Epithelial cell of esophagus (primary cell): ENCODE measurements at places on chromosomes 11 and 22.

DNA sequence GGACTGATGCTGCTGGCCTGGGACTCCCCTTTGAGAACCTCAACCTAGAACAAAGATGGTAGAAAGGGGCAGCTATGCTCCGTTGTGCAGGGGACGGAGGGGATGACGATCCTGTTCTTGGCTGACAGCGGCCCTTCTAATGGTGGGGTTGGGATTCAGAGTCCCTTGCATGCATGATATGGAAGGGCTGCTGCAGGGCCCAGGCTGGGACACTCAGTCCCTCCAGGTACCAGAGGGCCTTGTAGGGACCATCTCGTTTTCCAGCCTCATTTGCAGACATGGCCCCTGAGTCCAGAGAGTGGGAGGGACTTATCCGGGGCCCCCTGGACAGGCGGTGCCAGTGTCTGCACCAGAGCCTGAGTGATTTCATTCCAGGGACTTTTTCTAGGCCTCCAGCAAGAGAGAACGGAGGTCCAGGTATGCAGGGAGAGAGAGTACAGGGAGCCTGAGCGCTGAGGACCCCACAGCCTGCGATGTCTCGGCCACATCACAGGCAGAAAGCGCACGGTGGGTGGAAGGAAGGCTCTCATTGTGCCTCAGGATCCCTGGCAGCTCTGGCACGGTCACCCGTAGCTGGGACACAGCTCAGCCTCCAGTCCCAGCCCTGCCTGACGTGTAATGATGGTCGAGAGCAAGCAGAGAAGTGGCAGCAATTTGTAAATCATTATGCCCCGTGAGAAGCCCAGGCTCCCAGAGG is 860.8 kb downstream of the TBC1D22A start:
- no peak for DNase-seq

- no peak for DNase-seq
Measured at GRCh38 chr22:25084405-25085107, 115.1 kb upstream of the CRYBB3 start.

DNA sequence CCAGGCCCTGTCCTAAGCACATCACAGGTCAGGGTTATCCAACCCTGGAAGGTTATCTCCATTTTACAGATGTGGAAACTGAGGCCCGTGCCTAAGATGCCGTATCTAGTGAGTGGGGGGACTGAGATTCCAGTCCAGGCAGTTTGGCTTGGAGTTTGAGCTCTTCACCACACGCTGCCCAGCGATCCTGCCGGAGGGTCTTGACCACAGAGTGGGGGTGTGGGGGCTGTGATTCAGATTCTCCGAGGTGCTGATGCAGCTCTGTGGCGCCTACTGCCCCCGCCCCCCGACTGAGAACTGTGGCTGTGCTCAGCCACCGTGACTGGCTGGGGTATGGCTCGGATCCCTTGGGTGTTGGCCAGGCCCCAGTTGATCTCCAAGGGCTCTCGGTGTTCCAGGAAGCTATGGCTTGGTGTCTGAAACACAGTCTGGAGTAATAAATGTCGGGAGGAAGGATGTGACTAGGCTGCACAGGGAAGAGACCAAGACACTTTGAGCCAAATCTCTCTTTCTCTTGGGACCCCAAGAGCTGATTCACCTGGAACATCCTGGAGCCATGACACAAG is 60.6 kb upstream of the RASD2 start:
- DNase-seq, result no peak

DNA sequence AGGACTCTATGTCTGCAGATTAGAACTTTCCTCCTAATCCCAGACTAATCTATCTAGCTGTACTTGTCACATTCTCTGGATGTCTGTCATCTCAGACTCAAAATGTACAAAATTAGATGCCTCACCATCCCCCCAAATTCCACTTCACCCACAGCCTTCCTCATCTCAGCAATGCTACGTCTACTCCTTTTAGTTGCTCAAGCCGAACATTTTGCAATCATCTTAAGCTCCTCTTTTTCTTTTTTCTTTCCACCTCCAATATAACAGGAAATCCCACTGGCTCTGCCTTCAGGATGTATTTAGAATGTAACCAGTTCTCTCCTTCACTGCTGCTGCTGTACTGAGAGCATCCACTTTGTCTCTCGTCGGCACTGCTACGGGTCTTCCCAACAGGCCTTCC is 1091.8 kb downstream of the TBC1D22A start:
- no peak for DNase-seq

DNA sequence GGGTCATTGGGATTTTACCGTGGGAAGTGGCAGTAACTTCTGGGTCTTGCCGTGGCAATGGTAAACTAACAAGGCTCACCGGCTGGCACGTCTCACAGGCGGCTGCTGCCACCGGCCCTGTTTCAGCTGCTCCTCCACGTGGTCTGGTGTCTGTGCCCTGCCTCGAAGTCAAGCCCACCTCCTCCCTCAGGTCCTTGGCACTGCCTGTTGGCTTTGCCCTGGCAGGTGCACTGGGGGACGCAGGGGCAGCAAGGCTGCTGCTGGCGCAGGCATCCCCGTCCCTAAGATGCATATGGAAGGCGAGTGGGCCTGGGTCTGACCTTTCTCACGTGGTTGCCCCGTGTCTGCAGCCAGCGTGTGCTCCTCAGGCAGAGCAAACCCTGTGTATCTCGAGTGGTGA is 783.6 kb downstream of the BRD1 start:
- DNase-seq, result no peak

DNA sequence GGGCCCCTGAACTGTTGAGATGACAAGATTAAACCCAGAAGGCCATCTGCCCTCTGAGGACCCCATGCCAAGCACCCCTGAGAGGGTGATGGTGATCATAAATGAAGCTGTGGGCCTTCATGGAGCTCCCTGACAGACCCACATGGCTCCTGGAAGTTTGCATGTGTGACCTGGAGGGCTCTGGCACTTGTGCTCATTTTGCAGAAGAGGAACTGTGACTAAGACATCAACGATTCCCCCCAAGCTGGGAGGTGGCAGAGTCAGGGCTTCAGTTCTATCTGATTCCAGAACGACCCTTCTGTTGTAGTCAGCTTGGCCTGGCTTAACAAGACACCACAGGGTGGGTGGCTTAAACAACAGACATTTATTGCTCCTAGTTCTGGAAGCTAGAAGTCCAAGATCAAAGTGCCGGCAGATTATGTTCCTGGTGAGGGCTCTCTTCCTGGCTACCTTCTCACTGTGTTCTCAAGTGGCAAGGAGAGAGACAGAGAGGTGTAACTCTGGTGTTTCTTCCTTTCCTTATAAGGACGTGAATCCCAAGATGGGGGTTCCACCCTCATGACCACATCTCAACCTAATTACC is 46.4 kb upstream of the CD82 start:
- no peak for DNase-seq

DNA sequence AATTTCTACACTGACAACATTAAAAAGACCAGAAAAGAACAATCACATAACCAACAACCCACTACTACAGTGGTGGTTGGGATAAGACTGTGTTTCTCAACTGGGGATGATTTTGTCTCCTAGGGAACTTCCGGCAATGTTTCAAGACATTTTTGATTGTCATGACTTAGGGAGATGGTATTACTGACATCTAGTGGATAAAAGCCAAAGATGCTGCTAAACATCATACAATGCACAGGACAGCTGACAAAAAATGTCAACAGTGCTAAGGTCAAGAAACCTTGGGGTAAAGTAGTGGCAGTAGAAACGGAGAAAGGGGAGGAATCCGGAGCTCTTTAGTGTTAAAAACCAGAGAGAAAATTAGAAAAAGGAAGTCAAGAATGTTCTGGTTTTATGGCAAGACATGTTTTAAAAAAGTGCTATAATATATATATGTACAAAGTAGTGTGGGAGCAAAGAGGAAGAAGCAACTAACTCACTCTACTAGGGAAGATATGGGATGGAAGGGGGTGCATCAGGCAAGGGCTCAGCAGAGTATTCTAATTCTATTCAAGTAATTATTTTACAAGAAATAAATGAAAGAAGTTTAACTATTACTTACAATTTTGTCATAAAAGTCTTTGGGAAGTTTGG is 37.2 kb downstream of the CKAP5 start:
- peak; percentile 50 for DNase-seq

DNA sequence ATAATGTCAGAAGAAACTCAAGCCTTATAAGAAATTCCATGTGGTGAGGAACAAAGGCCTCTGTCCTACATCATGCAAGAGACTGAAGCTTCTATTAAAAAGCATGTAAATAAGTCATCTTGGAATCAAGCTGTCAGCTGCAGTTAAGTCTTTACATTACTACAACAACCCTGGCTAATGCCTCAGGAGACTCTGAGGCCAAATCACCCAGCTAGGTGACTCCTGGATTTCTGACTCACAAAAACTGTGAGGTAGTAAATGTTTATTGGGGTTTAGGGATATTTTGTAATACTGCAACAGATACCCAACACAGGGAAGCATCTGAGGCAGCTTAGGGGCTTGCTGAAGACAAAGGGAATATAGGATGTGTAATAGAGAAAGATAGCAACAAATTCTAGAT is 89.6 kb downstream of the C11orf87 start:
- DNase-seq, result peak; percentile 66

GRCh38 chr22:44597616-44598015 is 99.6 kb upstream of the RTL6 start:
- DNase-seq, result no peak

DNA sequence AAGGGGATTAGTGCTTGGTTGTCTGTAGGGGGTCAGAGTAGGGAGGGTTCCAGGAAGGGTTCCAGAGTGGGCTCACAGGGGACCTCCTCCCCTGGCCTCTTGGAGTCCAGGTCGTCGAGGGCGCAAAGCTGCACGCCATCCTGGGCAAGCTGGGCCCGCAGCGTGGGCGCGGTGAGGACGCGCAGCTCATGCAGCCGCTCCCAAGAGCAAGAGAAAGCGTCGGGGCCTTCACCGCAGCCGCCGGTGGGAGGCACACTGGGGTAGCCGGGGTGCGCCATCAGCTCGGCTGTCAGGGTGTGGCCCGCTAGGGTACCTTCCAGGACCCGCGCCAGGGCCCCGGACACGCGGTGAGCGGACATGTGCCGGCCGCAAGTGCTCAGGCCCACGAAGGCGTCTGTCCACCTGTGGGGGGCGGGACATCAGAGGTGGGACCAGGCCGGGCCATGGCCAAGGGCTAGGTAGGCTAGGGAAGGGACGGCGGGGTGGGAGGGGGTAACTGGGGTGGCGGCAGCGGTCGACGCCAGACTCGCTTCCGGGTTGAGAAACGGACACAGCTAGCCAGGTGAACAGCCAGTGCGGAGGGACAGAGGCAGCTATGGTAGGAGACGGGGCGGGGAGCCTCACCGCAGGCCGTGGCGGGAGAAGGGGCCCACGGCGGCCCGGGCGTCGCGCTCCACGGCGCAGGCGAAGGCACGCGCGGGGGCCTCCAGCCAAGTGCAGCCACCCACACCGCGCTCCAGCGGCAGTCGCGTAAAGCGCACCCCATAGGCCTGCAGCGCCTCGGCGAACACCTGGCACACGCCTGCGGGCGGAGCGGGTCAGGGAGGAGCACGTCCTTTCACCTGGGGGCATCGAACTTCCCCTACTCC is 1.2 kb downstream of the YDJC start:
- DNase-seq, result no peak

GRCh38 chr11:44398266-44399030 is 88.5 kb upstream of the ALX4 start:
- DNase-seq, result no peak

DNA sequence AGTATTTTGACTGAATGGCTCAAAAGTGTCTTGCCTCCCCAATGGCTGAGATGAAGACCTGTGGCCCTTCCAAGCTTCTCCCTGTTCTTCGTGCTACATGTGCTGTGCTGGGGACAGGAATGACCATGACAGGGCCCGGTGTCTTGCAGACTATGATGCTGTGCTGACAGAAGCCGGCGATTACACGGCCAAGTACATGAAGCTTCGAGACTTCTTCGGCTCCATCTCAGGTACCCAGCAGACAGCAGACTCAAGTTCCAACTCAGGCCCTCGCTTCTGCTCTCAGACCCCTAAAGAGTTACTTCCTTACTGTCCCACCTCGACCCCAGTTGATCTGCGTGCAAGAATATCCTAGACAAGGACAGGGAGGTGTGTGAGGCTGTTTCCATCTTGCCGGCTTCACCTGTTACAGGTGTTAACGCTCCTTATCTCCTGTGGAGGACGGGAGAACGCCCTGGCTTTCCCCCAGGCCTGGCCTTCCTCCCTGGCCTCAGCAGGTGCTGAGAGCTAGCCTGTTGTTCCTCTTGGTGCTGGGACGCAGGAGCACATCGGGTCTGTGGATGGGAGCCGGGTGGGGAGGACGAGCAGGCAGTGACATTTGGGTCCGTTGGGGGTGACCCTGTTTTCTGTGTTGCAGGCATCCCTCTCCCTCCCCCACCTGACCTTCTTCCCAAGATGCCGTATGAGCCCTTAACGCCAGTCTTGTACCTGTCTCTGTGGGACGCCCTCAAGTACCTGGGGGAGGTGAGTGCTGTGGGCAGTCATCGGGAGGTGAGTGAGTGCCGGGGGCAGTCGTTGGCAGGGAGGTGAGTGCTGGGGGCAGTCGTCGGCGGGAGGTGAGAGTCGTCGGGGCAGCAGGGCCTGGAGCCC is 38.1 kb downstream of the GLB1L2 start:
- no peak for DNase-seq

GRCh38 chr22:18935889-18936529 is at the start of gene PRODH:
Gene PRODH (minus strand): TSS chr22:18936293. CDS start chr22:18936287, 6 bp downstream.
- no peak for DNase-seq

DNA sequence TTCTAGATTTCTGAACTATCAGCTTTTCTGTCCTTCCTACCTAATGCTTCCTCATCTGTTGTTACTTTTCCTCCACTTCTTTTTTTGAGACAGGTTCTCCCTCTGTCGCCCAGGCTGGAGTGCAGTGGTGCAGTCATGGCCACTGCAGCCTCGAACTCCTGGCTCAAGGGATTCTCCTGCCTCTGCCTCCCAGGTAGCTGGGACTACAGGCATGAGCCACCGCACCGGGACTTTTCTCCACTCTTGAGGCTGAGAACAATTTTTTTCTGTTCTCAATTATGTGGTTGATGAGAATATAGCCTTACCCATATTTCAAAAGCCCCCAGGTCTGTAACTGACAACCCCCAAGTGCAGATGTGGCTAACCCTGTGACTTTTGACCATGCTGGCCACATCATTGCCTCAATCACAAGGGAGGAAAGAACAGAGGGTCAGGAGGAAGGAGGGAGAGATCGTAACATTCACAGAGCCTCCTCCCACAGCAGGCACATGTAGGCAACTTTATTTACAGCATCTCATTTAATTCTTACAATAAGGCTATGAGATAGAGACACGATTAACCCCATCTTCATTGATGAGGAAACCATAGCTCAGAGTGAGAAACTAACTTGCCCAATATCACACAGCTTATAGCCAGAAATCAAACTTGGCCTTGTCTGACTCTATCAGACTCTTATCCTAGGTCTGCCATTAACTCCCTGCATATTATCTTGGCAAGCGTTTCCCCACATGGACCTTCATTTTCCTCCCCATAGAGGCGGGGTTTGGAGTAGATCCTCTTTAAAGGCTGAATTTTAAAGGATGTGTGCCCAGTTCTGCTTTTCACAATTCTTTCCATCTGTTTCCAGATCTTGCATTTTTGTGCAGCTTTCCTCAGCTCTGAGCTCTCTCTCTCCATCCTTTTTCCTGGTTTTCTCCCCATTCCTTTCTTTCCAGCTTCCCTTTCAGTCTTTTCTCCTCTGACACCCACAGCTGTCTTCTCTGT is 9.6 kb downstream of the POU2F3 start:
- DNase-seq, result no peak

GRCh38 chr11:2531277-2531986 is 86.6 kb downstream of the KCNQ1 start:
- peak; percentile 34 for DNase-seq
